ENCODE measurements at places on chromosomes 5 and 9.

GRCh38 chr9:91658513-91659105 lies 235.0 kb upstream of the NFIL3 start:
- DNase-seq, result no peak

- DNase-seq, result no peak
Observed at GRCh38 chr9:136740971-136741882, 1.5 kb downstream of the LCN10 start.

- DNase-seq, result no peak
Observed at GRCh38 chr9:86503314-86503713, 149.1 kb upstream of the TUT7 start.

- DNase-seq, result no peak
Observed at GRCh38 chr5:170466988-170467707, 36.7 kb upstream of the KCNIP1 start.

- peak; percentile 76 for DNase-seq
Observed at GRCh38 chr9:445033-445432, 230.4 kb downstream of the DOCK8 start.

Measured in hematopoietic multipotent progenitor cell treated with erythropoietin and hydrocortisone succinate and interleukin-3 and kit ligand, for 15 days (in vitro differentiated cells).